ENCODE measurements at places on chromosomes 3 and 15.

GRCh38 chr15:33985287-33985686 lies 17.0 kb downstream of the CHRM5 start:
- no peak for DNase-seq

DNA sequence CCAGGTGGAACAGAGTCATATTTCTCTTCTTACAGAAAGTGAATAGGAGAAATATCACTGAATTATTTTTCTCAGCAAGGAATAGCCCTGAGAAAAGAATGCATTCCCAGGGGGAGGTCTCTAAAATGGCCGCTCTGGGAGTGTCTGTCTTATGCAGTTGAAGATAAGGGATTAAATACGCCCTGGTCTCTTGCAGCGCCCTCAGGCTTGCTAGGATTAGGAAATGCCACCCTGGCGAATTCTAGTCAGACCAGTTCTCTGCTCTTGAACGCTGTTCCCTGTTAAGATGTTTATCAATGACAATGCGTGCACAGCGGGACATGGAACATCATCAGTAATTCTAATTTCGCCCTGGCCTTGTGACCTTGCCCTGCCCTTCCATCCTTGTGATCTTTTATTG lies 949.0 kb upstream of the SEMA6D start:
- no peak for DNase-seq

GRCh38 chr3:112598731-112599130 lies 36.9 kb downstream of the SLC35A5 start:
- DNase-seq: no peak

DNA sequence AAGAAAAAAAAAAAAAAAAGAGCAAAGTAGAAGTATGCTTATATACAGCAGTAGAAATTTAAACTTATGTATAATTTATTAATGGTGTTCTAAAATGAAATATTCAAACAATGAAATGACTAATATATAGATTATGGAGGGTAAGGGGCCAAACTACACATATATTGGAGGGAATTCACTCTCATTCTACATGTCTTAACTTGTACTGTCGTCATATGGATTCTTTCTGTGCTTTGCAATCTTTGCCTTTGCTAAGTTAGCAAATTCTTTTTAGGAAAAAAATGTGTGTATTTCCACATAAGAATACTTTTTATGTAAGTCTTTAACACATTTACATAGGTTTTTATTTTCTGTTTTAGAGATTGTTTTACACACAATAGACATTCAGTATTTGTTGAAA lies 118.9 kb upstream of the MBNL1 start:
- no peak for DNase-seq

GRCh38 chr3:158571969-158572765 lies 1.2 kb downstream of the MLF1 start:
- no peak for DNase-seq

- DNase-seq: no peak
These were observed 27.7 kb downstream of the GRM2 start for GRCh38 chr3:51734572-51734907.

DNA sequence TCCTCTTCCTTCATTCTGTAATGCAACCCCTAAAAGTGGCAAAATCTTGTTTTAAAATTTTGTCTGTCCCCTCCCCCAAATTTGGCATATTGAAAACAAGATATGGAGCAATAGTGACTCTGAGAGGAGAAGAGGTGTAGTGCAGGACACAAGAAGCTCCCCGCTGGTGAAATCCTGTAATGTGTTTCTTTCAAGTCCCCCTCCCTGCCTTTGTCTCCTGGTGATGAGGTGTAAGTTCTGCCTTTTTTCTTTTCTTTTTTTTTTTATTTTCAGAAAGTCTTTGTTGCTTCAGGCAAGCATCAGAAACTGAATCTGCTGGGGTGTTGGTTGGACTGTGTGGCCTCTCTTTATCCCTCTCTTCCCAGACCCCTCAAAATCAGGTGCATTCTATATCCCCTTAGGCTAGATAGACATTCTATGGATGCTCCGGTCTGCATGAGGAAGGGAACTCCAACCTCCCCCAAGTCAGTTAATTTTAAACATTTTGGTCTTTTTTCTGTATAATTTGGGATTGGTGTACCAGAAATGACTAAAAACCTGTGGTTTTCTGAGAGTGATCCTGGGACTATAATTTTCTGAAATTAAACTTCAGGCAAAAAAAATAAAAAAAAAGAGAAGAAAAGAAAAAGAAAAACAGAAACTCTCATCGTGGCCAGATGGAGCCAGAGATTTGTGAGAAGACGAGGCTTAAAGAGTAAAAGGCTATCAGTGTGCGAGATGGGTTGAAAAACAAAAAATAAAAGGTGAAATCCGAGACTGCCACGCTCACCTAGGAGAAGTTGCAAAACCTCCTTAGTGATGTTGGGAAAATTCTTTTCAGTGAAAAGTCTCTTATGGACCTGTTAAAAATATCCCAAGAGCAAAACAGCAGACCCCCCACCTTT lies 21.4 kb downstream of the ACKR2 start:
- DNase-seq: no peak

DNA sequence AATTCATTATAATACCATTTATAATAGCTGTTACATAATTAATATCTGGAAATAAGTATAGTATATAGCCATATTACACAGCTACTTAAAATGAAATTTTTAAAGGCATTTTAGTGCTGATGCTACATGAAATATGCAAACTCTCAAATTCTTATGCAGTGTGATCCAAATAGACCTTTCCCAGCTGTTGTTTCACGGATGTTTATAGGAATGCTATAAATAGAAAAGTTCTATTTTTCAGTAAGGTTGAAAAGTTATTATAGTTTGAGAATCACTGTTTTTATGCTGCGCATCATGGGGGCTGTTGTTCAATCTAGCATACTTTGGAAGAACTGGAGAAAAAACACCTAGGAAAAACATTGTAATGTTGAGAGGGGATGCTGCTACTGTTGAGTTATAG lies 147.7 kb upstream of the TRIM42 start:
- no peak for DNase-seq

DNA sequence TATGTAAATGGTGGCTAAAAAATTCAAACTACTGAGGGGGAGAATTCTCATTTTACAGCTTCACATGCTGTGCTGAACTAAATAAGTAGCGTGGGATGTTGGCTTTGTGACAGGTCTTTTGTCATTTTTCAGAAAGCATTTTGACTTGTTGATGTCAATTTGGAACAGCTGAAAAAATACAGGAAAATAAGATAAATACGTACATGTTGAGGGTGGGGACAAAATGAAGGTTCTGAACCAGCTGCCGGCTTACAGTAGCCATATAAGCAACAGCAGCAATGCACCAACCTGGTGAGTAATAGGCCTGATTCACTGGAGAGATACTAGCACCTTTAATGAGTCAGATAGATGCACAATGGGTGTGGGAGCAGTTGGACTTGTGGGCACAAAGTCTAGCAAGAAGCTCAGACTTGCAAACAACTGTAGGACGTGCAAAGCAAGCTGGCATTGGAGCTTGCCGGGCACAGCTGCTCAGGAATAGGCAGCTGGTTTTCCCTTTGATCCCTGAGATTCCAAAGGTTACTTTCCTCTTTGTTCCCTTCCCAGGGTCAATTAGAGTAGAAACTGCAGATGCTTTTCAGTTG lies 12.9 kb downstream of the B3GNT5 start:
- DNase-seq: peak; percentile 7

- DNase-seq: no peak
These were observed 367.4 kb downstream of the GAP43 start for GRCh38 chr3:115990669-115991068.

GRCh38 chr15:37698679-37699078 lies 235.8 kb upstream of the TMCO5A start:
- no peak for DNase-seq

GRCh38 chr3:71423151-71423906 lies 160.2 kb downstream of the FOXP1 start:
- peak; percentile 34 for DNase-seq

DNA sequence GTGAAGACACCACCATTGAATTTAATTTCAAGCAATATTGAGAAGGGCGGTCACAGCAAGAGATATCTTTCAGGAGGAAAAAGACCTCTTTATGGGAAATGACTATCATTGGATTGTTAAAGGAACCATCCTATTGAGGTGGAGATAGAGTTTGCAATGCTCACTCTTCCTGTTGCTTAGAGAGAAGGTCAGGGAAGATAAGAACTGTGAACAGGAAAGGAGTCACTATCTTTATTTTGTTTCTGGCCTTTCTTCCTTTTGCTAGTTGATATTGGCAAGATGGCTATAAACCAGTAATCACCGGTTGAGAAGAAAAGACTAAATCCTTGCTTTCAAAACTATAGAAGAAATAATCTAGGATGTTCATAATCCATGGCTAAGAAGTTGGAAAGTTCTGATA lies 112.1 kb upstream of the TMEM108 start:
- DNase-seq: no peak

- DNase-seq: no peak
These were observed 70.1 kb downstream of the CSNK1G1 start for GRCh38 chr15:64285871-64286270.

GRCh38 chr3:139534992-139535879 lies 4.3 kb downstream of the RBP1 start:
- DNase-seq: no peak

DNA sequence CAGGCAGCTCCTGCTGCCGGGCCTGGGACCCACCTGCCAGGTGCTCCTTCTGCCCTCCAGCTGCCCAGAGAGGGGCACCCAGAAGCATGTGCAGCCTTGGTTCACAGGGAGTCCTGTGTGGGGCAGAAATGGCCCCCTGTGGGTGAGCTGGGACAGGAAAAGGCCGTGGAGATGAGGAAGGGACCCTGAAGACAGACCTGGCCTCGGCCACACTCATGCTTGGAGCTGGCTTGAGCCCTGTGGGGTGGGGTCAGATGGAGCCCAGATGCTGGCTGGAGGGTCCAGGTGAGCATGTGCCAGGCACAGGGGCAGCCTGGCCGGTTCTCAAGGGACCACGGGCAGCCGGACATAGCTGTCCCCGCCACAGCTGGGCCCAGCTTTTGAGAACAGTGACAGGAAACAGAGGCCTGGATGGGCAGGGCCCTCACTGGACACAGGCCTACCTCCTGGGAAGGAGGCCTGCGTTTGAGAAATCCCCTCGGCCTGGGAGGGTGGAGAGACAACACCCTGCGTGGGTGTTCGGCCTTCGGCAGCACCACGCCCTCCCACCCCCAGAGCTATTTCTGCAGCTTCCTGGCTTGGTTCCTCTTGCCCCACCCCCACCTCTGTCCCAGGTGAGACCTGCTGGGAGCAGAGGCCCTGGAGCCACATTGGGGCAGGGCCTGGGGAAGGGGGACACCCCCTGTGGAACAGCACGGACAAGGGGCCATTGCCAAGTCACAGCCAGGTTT lies 132.6 kb upstream of the MEF2A start:
- DNase-seq: peak; percentile 60

DNA sequence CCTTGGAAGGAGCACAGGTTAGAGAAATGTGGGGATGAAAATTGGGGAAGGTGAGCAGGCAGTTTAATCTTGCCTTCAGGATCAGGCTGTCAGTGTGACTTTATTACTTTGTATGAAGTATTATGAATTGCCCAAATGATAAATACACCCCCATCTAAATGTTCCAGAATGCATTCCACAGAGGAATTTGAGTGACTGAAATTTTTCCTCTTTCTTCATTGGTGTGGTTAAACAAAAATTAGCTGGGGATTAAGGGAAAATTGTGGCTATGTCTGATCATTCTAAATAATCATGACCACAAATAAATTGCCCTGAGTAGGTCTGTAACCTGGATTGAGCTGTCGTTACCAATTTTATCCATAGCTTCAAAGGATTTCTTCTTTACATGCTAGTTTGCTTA lies 33.5 kb downstream of the FAM98B start:
- DNase-seq: no peak

- DNase-seq: no peak
These were observed 169.4 kb downstream of the MCTP2 start for GRCh38 chr15:94400526-94401298.

- no peak for DNase-seq
These were observed 88.2 kb upstream of the NTRK3 start for GRCh38 chr15:88344786-88345185.

DNA sequence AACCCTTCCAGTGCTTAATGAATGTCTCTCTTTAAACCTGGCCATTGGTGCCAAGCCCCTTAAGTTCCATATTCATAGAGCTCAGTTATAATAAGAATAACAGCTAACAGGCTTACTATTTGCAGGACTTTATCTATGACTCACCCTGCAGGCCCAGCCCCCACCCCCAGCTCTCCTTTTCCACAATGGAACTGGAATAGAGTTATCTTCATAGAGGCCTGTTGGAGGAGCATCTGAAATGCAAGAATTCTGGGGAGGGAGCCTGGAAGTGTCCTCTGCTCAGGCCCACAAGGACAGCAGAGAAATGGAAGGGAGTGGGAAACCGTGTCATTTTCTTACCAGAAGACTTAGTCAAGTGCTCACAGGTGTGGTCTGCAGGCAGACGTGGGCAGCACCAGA lies 52.8 kb downstream of the SEMA5B start:
- DNase-seq: no peak

- no peak for DNase-seq
These were observed 196.3 kb downstream of the MEIS2 start for GRCh38 chr15:36903922-36904556.

- DNase-seq: no peak
These were observed 36.5 kb downstream of the ITGB5 start for GRCh38 chr3:124850633-124851032.

DNA sequence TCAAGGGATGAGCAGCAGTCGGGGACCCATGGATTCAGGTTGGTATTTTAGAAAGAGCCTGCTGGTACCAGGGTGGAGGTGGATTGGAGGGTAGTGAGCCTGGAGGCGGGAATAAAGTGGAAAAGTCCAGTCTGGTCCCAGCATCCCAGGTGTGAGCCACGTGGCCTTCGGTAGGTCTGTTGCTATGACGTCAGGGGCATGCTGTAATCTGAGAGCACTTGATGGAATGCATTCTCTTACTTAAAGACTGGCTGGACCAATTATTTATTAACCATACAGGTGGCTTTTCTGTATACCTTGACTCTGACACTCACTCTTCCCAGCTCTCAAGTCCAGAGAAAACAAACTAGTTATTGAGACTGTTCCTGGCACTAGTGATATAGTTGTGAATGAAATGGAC lies 389.9 kb upstream of the RGMA start:
- DNase-seq: no peak

DNA sequence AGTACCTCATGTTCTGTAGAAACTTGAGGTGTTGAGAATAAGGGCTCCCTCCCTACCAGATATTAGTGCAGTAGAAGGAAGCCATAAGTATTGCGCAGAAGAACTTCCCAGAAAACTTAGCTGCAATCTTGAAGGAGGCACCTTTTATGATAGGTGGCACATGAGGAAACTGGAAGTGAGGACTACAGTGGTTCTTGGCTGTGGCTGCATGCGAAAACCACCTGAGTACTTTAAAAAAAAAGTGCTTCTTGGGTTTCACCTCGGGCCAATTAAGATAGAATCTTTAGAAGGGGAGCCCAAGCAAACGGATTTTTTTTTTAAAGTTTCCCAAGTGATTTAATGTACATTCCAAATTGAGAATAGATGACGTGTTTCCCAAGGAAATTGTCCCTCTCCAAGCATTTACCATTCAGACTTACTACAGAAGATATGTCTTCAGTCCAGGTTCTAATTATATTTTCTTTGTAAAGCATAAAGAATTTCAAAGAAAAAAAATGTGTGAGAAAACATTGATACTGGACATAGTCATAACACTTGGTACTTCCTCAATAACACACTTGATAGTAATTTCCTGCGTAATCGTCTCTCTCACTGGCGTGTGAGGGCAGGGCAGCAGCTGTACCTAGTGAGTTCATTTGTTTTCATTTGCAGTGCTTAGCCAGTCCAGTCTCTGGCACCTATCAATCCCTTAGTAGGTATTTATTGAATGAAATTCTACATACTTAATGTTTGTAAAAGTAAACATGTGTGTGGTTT lies 12.3 kb upstream of the NR1I2 start:
- no peak for DNase-seq

GRCh38 chr15:77866186-77866585 lies 211.3 kb downstream of the TBC1D2B start:
- no peak for DNase-seq

GRCh38 chr15:70589221-70589620 lies 174.1 kb downstream of the UACA start:
- no peak for DNase-seq

All from CD4-positive, alpha-beta T cell treated with Interleukin-6 for 4 hours (primary cell).